ENCODE measurements at places on chromosomes 11 and 22.
A peak's percentile ranks its signal among the peaks of the same experiment; 100 is the strongest.

DNA sequence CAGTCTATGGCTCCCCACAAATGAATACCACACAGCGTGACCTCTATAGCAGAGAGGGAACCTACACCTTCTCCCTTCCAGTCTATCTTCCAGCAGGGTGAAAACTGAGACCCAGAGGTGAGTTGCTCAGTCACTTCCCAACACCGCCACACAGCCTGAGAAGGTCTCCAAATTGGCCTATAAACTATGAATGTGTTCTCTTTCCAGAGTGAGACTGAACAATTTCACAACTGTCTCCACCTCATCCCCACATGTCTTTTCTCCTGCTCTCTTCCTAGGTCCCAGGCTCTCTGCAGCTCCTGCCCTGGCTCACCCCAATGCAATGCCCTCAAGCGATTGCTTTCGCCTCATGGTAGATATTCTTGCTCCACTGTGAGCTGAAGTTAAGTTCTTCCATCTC, 14.0 kb downstream of the CLMP start:
- no peak for DNase-seq

GRCh38 chr22:27668828-27669797, 132.4 kb downstream of the MN1 start:
- no peak for DNase-seq

- no peak for DNase-seq
Observed at GRCh38 chr11:11252403-11252802, 100.6 kb downstream of the CSNK2A3 start.

GRCh38 chr11:38438091-38438490, 1840.1 kb upstream of the RAG2 start:
- no peak for DNase-seq

GRCh38 chr11:66282468-66283455, 4.8 kb downstream of the CNIH2 start:
- DNase-seq: peak; percentile 95

DNA sequence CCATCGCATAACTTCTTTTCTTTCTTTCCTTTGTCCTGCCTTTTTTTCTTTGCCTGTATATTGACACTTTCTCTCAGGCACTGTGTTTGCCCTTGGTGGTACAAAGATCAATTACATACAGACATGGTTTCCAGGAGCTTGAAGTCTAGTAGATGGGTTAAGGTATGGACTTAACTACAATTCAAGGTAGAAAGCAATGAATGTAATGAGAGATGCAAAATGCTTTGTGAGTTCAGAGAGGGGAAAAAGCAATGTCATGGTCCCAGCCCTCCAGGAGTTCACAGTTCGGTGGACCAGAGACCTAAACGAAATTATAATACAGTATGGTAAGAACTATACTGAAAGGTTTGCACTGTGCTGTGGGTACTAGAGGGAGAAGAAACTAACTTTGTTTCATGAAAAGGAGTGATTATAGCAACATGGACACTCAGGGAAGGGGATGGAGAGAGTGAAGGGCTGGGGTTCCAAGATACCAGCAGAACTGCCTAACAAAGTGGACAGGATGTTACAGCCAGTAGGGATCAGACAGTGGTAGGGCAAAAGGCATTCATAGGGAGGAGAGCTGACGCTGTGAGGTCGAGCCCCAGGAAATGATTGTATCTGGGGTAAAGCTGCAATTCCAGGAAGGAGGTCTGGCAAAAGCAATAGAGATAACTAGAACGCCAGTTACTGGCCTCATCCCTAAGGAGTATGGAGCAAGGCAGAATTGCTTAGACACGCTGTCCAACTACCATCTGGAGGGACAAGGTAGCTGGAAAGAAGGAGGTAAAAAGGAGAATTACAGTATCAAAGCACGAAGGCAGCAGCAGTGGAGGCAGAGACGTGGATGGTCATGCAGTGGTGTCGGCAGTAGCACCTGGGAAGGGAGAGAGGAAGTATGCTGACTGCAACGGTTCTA, 158.3 kb upstream of the MTMR2 start:
- DNase-seq: no peak

- DNase-seq: no peak
Observed at GRCh38 chr22:26377170-26377830, 51.8 kb upstream of the ASPHD2 start.

DNA sequence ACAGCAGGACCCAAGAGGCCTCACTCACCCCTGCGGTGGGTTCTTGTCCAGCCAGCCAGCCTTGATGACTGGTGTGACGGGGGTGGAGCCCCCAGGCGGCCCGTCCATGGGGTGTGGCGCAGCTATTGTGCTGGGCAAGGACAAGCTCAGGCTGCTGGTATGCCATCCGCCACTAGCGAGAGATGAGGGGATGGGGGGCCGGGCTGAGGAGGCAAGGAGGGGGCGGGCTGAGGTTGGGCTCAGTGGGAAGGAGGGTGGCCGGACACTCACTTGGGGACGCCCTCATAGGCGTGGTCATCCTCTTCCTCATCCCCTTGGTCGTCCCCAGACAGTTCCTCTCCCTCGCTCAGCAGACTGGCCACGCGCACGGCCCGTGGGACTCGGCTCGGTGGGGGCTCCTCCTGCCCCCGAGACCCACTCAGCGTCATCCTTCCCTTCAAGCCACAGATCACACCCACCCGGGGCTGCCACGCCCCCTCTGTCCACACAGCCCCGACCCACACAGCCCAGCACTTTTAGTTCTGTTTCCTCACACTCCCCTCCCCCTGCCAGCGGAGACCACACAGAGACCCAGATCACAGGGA, 38.0 kb upstream of the PDE2A start:
- DNase-seq: no peak

GRCh38 chr22:46812034-46812605, 49.7 kb downstream of the TBC1D22A start:
- no peak for DNase-seq

- no peak for DNase-seq
Observed at GRCh38 chr11:43576320-43576802, 104.2 kb upstream of the HSD17B12 start.

DNA sequence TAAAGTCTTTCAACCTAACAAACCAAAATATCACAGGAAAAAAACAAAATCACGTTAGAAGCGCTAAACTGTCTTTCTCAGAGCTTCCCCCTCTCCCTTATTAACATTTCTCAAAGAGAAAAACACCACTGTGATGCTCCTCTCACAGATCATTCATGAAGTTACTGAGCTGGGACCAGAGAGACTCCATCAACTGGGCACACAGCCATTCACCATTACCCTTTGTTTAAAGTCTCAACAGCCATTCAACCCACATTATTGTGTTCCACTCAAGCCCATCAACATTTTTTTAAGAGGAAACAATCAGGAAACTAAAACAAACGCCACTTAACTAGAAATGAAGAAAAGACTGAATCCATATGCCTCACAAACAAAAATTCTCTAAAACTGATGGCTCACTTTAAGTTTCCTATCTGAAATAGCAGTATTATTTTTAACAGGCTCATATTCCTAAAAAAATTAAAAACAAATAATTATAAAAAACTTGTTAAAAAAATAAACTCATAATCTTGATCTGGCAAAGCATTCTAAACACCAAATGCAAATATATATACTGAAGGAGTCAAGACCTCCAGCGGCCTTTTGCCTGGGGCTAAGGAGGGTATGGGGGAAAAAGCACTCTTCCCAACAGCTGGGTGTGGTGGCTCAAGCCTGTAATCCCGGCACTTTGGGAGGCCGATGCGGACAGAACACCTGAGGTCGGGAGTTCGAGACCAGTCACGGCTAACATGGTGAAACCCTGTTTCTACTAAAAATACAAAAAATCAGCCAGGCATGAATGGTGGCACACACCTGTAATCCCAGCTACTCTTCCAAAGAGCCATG, 14.0 kb downstream of the CELF1 start:
- DNase-seq: no peak

DNA sequence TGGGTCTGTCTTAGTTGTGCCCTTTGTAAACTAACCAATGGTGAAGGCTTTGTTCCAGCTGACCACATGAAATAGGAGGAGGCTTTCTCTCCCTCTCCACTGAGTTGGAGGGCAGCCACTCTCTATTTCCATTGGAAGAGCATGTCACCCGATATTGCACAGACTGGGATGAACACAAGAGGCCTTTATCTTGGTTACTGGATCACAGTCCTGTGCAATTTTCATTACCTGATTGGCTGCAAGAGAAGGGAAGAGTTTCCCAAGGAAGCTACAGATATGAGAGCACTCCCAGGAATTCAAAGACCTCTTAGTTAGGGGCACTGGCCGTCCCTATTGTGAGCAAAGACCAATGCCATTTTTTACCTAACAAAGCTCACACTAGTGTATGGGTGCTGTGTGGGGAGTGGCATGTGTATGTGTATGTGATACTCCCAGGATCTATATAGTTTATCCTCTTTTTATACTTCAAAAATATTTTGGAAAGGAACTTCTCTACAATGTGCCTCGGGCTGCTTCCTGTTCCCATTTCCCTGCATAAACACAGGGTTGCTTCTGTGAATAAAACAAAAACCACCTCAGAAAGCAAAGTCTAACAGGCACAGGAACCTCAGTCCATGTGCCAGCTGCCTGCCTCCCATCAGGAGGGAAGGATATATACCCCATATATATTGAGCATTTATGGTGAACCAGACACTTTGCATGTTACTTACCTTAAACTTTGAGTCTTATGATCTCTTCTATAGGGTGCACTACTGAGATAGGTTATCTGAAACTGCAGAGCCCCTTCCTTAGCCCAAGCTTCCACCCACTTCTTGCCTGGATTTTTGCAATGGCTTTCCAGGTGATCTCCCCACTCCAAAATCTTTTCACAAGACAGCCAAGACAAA, 126.5 kb downstream of the RASSF10 start:
- no peak for DNase-seq

- no peak for DNase-seq
Observed at GRCh38 chr22:40044870-40045834, 50.4 kb downstream of the FAM83F start.

DNA sequence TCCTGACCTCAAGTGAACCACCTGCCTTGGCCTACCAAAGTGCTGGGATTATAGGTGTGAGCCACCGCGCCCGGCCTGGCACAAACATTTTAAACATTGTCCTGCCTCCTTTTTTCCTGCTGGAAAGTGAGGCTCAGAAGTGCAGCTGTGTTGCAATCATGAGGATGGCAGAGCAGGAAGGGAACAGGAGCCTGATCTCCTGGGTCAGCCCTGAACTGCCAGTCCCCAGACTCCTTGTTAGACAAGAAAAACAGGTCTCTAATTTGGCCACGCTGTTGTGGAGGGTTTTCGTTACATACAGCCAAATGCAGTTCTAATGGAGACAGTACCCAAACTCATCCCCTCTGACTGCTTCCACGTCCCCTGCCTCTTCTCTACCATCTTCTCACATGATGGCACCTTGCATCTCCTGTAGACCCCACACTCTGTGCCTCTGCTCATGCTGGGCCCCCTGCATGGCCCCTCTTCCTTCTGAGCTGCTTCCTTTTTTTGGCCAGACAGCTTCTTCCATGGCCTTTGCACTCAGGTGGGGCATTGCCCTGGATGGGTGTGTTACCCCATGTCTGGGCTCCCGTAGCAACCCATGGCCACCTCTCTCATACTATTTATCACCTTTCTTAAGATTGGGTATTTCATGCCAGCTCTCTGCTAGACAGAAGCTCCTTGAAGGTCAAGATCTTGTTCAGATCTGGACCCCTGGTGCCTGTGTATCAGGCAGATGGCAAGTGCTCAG, 227.1 kb downstream of the CEP164 start:
- no peak for DNase-seq
